ENCODE measurements at places on chromosomes 11 and 22. TPM values are rescaled to one million over a fixed set of nuclear protein-coding genes. Genes with fewer than 3 reads are reported as not detected.
A peak's percentile ranks its signal among the peaks of the same experiment; 100 is the strongest.

Gene NLRP10
- 0.71 TPM for total RNA-seq

Gene FAM180B
- total RNA-seq = not detected

Gene CCDC87
- 1.1 TPM for total RNA-seq

Gene BEST1
- 0.23 TPM for total RNA-seq

Gene RASSF10
- 1.5 TPM for total RNA-seq

Gene PRR33
- total RNA-seq = not detected

Gene INSC
- total RNA-seq = 0.58 TPM

Gene OR4C13
- total RNA-seq = not detected

- DNase-seq = peak; percentile 16
These were observed 71.4 kb upstream of the CCND1 start for GRCh38 chr11:69569306-69570200.

GRCh38 chr11:111734101-111734953 is 31.9 kb downstream of the PPP2R1B start:
- DNase-seq = no peak

- no peak for DNase-seq
These were observed 72.5 kb downstream of the SWAP70 start for GRCh38 chr11:9736365-9736764.

DNA sequence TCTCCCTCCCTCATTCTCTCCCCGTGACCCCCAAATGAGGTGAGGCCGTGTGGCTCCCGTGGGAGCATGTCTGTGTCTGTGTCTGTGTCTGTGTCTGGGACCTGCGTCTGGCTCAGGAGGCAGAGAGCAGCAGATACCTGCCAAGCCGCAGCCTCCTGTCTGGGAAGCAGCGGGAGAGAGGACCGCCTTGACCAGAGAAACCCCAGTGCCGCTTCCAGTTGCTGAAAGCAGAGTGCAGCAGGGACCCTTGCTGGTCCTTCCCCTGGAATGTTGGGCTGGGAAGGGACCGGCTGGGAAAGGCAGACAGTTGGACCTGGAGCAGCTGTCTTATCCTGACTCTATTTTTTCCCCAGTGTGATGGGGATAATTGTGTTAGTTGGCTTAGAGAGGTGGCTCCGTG is 525 bp downstream of the CSDC2 start:
- peak; percentile 57 for DNase-seq

GRCh38 chr11:125935618-125936199 is 10.1 kb upstream of the VSIG10L2 start:
- DNase-seq = no peak

DNA sequence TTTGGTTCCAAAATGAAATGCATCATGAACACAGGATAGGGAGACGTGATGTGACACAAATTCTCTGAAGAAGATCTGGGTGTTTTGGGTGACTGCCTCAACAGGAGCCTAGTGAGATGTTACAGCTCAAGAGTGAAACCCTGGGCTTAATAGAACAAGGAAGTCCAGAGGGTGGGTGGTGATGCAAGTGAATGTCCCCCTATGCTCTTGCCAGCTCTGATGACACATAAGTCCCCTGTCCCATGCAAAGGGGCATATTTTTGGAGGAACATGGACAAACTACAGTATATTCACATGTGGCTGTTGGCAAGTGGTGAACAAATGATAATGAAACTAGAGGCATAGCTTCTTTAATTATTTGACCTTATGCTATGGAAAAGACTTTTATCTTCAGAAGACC is 9.2 kb downstream of the CRTAM start:
- DNase-seq = no peak

- no peak for DNase-seq
These were observed 13.2 kb downstream of the DCUN1D5 start for GRCh38 chr11:103078710-103079109.

GRCh38 chr11:123682696-123683410 is 28.4 kb upstream of the SCN3B start:
- DNase-seq = no peak

DNA sequence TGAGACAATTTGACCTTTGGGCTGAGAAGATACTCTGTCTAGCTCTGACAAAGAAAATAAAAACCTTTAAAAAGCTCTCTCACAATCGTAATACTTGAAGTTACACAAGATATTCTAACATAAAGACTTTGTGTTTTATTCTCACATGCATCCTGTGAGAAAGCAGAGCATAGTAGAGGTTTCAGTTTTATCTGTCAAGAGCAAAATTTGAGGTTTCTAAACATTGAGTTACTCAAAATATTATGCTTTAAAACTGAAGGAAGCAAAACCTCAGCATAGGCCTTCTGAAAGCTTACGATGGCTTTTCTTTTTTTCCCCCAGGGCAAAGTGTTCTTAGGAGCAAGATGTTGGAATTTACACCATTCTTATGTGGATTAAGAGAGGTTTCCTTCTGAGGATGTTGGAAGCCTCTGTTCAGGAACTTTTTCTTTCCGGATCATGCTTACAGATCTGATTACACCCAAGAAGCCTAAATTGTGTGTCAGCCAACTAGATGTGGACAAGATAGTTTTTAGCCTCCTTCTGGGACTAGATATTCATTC is 15.0 kb upstream of the OR51M1 start:
- DNase-seq = no peak

DNA sequence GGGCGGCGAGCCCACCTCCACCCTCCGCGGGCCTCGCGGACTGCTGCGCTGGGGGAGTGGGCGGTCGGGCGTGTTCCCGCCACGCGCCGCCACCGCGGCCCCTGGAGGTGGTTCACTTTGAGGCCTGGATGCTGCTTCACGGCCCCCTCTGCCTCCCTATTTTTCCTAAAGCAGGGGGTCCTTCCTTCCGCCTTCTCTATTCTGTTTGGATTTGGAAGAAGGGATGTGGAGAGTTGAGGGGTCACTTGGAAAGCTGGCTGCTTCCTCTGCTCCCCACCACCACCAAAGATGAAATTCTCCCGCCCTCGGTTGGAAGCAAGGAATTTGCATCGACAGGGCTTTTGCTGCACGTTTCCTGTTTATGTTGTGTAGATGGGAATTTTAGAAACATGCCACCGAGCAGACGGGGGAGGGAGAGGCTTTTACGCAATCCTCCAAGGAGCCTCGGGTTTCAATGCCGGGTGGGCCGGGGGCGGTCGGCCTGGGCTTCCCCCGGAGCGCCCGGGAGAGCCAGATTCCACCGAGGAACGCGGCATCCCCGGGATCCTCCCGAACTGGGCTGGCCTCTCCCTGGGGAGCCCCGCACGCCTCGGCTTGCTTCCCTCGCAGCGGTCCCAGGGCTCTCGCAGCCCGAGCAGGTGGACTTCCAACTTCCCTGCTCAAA is 403 bp upstream of the SBF2 start:
- peak; percentile 65 for DNase-seq

DNA sequence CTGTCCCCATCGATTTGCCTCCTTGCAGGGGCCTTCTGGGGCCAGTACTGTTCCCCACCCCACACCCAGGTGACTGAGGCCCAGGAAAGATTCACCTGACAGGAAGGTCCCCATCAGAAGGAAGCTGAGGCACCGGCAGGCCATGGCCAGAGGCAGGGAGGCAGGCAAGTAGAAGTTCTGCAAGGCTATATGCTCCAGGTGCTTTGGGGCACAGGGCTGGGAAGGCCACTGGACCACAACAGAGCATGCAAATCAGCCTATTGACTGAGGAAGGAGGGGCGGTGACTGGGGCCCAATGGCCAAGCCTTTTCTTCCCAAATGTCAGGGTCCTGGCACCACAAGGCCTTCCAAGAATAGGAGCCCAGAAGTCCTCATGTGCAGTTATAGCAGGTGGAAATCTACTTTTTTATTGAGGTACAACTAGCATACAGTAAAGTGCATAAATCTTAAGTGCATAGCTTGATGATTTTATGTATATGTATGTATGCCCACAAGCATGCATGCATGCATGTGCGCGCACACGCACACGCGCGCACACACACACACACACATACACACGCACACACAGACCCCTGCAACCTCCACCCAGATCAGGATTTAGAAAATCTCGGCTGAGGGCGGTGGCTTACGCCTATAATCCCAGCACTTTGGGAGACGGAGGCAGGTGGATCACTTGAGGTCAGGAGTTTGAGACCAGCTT is at the start of gene VPREB3:
VPREB3 (minus strand) TSS at position 206 of the 700 bp plus-strand sequence; CDS start at position 144, 62 bp downstream.
- DNase-seq = peak; percentile 44

GRCh38 chr11:117929916-117930570 is 841 bp upstream of the TMPRSS13 start:
- no peak for DNase-seq

DNA sequence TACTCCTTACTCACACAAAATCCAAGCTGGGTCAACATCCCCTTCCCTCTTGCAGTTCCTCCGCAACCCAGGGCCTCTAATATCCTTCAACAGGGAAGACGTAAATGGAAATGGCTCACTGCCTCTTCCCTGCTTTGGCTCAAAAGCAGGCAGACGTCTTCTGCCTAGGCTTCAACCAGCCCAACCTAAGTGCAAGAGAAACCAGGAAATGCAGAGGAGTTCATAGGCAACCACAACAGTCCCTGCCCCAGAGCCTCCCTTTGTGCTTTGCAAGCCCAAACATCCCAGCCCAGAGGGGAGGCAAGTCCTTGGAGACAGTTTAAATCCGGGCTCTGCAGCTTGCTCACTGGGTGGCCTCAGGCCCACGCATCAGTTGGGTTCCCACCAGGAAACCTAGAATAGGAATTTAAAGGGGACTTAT is 33.3 kb downstream of the CD6 start:
- no peak for DNase-seq
